Right ventricle myocardium superior (tissue), 1 donor: ENCODE measurements at places on chromosomes 3 and 15. TPM values are rescaled to one million over a fixed set of nuclear protein-coding genes. Genes with fewer than 3 reads are reported as not detected.

DNA sequence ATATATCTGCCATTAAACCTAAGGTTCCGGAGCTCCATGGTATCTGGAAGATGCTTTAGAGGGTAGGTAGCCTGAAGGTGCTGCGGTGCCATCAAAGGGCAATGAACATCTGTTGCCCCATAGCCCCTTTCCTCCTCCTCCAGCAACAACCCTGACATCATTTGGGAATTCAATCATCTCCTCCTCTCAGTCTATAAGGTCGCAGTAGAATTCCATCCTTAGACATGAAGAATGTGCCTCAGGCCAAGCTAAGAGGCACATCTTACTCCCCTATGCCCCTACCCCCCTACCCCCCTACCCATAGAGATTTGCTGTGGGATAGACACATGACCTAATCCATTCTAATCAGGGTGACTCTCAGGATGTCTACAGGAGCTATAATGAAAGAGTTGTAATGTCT is 1099.7 kb upstream of the CFAP20DC start:
- no peak for DNase-seq

The TUSC7 gene
- not detected for total RNA-seq

DNA sequence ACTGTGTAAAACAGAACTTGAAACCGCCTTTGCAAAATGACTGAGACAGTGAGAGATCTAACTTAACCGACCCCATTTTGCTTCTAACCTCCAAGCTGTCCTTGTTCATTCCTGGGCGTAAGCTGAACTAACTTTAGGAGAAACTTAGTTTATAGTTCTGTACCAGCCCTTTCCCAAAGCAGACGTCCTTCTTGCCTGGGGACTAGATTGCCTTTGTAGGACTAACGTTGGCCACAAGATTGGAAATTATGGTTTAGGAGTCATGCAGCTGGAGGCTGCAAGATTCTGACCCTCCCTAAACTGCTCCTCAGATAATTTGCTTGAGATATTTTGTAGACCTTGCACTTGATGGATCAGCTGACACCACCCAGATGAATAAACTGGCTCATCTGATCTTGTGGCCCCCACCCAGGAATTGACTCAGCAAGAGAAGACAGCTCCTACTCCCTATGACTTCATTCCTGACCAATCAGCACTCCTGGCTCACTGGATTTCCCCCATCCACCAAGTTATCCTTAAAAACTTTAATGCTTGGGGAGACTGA is 219.9 kb upstream of the PROK2 start:
- DNase-seq, result no peak

The PPM1L gene
- total RNA-seq, result 62.3 TPM

The KCNAB1 gene
- total RNA-seq, result 3.0 TPM

The SERP1 gene
- 22.0 TPM for total RNA-seq

The ATP8B4 gene
- 3.6 TPM for total RNA-seq

DNA sequence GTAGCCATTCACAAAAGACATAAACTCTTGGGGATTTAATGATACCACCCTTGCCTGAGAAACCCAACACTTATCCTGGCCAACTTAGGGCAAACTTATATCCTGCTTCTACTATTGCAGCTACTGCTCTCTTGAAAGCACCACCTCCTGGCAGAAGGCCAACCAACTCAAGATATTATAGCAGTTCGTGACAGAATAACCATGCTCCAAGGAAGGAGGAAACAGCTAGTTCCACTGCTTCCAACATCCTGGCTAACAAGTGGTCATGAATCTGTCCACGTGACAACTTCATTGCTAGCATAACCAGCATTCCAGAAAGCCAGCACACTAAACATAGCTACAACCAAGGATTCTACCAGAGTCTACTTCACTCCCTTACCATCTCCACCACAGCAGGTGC is 1037.5 kb downstream of the TBL1XR1 start:
- DNase-seq, result no peak

The TMCO5A gene
- not detected for total RNA-seq

- peak; percentile 82 for DNase-seq
Observed at GRCh38 chr3:148697306-148698189, at the start of gene AGTR1. Gene AGTR1 (plus strand): TSS chr3:148697903. CDS start chr3:148741036, 43,133 bp downstream.

The PLA2G4D gene
- not detected for total RNA-seq

DNA sequence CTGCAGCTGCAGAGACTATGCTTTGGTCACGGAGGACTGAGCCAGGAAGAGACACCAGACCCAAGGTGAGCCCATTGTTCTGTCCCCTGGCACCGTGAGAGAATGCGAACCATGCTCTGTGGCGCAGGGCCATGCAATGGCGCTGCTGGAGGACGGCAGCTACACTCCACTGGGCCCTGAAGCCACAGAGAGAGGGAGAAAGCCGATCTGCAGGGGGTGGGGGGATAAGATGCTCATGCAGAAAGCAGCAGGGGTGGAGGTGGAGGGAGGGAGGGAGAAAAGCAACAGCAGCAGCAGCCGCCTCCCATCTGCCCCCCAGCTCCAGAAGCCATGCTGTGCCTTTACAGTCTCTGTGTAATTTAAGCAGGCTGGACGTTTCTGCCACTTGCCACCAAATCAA is 5.3 kb downstream of the BDH1 start:
- no peak for DNase-seq

GRCh38 chr3:77053795-77054194 is 13.9 kb downstream of the ROBO2 start:
- DNase-seq, result no peak

The MGA gene
- 25.0 TPM for total RNA-seq

DNA sequence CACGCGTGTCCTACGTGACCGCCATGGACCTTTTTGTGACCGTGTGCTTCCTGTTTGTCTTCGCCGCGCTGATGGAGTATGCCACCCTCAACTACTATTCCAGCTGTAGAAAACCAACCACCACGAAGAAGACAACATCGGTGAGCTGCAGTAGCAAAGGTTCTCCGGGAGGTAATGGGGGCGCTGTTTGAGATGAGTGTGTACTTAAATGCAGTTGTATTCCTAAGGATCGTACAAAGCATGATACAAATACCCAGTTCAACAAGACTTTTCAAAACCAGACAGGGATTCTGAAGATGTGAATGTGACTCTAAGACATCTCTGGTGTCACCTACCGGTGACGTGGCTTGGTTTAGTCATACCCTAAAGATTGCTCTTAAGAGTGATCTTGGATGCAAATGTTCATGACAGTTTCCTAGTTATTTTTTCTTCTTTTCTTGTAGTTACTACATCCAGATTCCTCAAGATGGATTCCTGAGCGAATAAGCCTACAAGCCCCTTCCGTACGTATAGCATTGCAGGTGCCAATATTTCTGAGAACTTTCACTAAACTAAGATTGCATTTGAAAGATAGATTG is 556.6 kb downstream of the GABRG3 start:
- DNase-seq, result no peak

DNA sequence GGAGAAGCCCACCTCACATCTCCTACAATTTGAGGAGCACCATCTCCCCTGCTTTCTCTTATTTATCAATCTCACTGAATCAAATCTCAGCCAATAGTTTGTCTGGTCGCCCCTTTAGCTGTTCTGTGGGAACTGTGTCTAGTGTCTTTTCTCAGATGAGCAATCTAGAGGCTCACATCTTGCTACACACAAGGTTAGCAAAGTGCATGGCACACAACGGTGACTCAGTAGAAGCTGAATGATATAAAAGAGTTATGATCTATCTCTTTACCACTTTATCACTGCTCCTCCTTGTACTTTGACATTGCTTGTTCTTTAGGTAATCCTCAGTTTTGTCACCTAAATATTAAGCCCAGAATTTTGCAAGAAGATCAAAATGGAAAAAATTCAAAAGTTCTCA is 16.8 kb upstream of the COLQ start:
- DNase-seq, result no peak

The COL6A6 gene
- 1.7 TPM for total RNA-seq

- DNase-seq, result no peak
Observed at GRCh38 chr3:186038360-186038759, 70.5 kb downstream of the ETV5 start.

DNA sequence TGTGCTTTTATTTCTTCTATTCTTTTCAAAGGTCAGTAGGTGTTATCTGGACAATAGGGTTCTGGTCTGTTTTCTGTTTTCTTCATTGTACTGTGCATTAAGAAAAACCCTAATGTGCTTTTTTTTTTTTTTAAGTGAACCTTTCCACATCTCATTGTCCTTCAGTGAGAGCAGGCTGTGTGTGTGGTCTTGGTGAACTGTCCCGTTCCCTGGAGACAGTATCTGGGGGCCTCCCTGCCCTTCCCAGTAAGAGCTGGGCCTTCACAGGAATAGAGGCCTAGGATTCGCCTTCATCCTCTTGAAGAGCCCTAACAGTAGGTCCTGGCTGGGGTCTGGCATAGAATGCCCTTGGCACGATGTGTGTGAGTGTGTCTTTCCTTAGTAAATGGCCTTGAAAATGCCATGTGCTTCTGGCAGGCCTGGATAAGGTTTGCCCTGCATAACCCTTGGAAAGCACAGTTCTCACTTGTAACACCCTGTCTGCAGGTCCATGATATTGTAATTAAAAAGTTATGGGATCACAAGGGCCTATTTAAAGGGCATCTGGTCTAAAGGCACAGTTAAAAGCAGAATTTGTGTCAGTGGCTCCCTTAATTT is 81.2 kb downstream of the IGF1R start:
- DNase-seq, result peak; percentile 55

DNA sequence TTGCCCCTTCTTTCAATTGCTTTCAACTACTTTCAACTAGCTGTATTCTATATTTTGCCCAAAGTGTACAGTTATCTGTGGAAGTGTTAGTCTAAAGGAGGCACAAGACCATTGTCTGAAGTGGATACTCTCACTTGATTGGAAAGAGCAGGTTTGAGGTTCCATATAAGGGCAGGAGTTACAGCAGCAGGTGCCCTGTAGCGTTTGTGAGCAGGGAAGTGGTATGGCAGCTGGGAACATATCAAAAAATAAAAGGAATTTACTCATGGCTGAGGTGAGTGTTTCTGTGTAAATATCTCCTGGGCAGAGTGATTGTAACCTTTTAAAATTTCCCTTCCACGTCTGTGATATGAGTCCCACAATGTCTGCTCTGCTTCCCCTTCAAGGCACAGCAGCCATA is 38.5 kb upstream of the DNAJC13 start:
- no peak for DNase-seq

DNA sequence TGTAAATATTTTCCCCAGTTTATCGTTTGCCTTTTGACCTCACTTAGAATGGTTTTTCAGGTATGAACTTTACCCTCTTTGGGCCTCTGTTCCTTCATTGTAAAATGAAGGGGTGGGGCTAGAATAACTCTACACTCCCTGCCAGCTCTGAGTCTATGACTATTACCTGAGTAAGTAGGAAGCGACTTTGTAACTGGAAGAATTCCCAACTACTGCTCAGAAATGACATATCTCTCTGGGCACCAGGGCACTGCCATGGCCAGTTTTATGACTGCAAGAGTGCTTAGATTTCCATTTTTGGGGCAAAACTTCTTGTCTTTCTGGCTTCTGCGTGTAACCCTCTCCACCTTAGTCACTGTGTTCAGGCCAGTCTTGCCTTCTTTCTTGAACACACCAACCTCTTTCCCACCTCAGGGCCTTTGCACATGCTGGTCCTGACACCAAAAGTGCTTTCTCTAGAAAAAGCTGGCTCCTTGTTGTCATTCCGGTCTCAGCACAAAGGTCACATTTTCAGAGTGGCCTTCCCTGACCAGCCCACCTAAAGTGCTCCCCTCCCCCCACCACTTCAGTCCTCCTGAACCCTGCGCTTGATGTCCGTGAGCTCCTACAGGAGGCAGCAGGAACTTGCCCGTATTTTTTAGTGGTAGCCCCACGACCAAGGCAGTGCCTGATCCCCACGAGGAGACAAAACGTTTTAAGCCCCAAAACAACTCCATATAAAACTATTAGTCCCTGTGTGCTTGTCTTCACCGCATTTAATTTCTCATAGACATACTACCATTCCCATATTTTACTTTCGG is 25.6 kb downstream of the CDCP1 start:
- no peak for DNase-seq

DNA sequence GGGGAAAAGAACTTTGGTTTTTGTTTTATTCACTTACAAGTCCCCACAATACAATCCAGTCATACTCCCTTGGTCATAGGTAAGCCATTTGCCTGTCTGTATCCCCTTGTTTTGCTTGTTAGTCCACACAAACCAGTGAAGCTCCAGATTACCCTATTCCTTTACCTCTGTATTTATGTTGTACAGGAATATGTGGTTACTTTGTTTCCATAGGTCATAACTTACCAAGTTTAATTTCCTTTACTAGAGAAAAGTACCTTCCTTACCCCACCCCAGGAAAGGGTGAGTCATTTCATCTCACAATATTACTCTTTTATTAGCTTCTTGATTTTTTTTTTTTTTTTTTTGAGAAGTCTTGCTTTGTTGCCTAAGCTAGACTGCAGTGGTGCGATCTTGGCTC is 113.4 kb upstream of the LRRFIP2 start:
- DNase-seq, result no peak

- DNase-seq, result no peak
Observed at GRCh38 chr3:89306540-89306939, 199.1 kb downstream of the EPHA3 start.

DNA sequence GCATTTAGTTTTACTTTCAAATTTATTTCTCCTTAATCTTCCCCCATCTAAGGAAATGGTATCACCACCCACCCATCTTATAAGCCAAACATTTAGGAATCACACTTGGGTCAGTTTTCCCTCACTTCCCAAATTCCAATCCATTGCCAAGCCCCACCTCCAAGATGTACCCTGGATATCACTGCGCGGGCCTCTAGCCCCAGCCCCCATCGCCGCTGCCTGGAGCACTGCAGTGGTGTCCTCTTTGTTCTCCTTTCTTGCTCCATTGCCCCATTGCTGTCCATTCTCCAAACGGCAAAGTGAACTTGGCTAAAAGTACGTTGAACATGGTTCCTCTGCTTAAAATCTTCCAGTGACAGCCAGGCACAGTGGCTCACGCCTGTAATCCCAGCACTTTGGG is 267.8 kb downstream of the SHOX2 start:
- DNase-seq, result no peak

The ITGB5 gene
- 112 TPM for total RNA-seq

GRCh38 chr3:167863811-167864551 is 128.5 kb downstream of the SERPINI1 start:
- no peak for DNase-seq

The CD200R1 gene
- total RNA-seq, result 0.75 TPM

GRCh38 chr15:48433226-48433886 is 102.1 kb downstream of the DUT start:
- DNase-seq, result no peak

The TAGLN3 gene
- not detected for total RNA-seq
